NCI-H524 (cell line): ENCODE measurements at places on chromosomes 5 and 9.

- DNase-seq = no peak
These were observed 149.9 kb downstream of the ISOC1 start for GRCh38 chr5:129244478-129244877.

- DNase-seq = no peak
These were observed 1005.8 kb downstream of the CDH12 start for GRCh38 chr5:21847300-21847699.

DNA sequence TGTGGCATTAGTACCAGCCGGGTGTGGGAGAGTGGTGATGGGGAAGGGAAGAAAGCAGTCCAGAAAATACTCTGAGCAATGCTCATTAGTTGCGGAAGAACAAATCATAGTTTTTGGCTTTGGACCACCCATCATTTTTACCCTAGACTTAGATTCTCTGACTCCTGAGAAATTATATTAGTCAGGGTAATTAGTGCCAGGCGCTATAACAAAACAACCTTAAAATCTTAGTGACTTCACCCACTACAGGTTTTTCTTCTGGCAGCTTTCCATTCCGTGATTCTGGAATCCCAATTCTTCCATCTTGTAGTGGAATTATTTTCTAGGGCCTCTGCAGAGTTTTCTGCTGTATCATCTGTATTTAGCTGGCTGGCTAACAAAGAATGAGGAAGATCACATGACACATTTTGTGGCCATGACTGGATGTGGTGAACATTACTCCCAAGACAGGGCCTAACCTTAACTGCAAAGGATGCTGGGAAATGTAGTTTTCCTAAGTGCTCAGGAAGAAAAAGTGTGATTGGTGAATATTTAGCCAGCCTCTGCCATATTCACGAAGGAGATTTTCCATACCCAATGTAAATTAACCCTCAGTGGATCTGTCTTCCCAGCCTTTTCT lies 373.0 kb upstream of the MEF2C start:
- DNase-seq = no peak

GRCh38 chr9:88954066-88954465 lies 37.2 kb upstream of the S1PR3 start:
- DNase-seq = no peak

DNA sequence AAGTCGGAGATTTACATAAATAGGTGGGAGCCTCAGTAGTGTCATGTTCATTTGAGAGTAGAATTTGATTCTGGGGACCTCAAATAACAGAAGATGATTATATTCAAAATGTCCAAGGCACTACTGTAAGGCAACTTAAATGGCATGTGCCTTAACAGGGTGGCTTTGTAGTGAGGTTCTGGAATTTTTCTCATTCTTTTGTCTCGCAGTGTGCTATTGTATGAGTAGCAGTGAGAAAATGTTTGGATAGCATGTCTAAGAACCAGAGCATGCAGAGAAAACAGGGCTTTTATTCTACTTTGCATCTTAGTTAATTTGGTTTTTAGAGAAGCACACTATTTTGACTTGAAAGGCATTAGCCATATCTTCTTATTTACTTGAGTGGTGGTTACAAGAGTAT lies 25.0 kb downstream of the MAST4 start:
- no peak for DNase-seq

- DNase-seq = no peak
These were observed 129.6 kb downstream of the IZUMO3 start for GRCh38 chr9:24416136-24416535.

GRCh38 chr5:147187099-147187540 lies 47.7 kb upstream of the STK32A start:
- DNase-seq = no peak

GRCh38 chr5:108810717-108811116 lies 63.0 kb downstream of the FER start:
- no peak for DNase-seq

DNA sequence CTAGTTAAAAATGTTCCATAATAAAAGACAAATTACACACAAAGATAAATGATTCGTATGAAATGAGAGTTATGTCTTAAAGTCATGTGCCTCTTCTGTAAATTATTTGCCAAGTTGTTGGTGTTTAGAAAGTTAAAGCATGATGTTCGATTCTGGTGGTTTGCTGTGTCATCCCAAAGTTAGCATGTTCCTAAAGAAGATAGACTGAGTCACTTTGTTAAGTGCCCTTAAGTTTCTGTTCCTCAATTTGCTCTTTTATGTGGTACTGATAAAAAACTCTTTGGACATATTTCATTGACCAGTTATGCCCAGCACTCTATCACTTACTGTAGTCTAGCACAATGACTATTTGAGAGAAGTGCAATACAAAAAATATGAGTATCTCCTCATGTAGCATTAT lies 366.9 kb upstream of the ZNF608 start:
- DNase-seq = no peak

- DNase-seq = no peak
These were observed 3.9 kb downstream of the FNIP1 start for GRCh38 chr5:131792896-131793295.

DNA sequence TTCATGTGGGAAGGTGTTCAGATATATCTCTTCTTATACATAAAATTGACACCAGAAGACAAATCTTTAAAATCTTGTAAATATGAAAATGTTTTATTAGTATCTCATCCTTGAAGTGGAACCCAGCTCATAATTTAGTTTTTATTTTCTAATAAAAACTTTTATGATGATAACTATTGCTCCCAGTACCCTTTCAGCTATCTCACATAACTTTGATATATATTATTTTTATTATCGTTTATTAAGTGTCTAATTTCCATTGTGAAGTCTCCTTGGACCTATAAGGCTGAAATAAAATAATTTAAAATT lies 16.0 kb downstream of the PCDHB15 start:
- DNase-seq = no peak

GRCh38 chr9:123735376-123735775 lies 194.6 kb downstream of the DENND1A start:
- no peak for DNase-seq

- DNase-seq = no peak
These were observed 12.2 kb downstream of the DNLZ start for GRCh38 chr9:136351252-136351800.
